H1 (cell line): ENCODE measurements at places on chromosomes 2 and 18.

DNA sequence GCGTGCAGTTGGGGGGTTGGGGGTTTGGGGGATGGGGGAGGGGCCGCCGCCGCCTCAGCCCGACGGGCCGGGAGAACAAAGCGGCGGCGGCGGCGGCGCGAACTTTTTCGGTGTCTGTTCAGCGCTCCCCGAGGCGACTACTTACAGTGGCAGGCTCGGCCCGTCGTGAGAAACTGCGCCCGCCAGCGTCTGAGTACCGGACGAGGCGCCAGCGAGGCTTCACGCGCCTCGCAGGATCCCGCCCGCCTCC, 172 bp downstream of the PRKD3 start:
- no peak for DNase-seq

- no peak for DNase-seq
These were observed 79.1 kb downstream of the FIGN start for GRCh38 chr2:163656622-163657280.

- no peak for DNase-seq
These were observed 3.0 kb upstream of the STK17B start for GRCh38 chr2:196174404-196174803.

GRCh38 chr2:203061346-203061745, 46.7 kb downstream of the NBEAL1 start:
- no peak for DNase-seq

DNA sequence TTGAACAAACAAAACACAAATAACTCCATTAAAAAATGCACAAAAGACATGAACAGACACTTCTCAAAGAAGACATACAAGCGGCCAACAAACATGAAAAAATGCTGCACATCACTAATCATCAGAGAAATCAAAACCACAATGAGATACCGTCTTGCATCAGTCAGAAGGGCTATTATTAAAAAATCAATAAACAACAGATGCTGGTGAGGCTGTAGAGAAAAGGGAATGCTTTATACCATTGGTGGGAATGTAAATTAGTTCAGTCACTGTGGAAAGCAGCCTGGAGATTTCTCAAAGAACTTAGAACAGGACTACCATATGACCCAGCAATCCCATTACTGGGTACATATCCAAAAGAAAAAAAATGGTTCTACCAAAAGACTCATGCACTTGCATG, 37.8 kb downstream of the GPR155 start:
- no peak for DNase-seq

- no peak for DNase-seq
These were observed 110.0 kb upstream of the EPAS1 start for GRCh38 chr2:46187112-46187618.

DNA sequence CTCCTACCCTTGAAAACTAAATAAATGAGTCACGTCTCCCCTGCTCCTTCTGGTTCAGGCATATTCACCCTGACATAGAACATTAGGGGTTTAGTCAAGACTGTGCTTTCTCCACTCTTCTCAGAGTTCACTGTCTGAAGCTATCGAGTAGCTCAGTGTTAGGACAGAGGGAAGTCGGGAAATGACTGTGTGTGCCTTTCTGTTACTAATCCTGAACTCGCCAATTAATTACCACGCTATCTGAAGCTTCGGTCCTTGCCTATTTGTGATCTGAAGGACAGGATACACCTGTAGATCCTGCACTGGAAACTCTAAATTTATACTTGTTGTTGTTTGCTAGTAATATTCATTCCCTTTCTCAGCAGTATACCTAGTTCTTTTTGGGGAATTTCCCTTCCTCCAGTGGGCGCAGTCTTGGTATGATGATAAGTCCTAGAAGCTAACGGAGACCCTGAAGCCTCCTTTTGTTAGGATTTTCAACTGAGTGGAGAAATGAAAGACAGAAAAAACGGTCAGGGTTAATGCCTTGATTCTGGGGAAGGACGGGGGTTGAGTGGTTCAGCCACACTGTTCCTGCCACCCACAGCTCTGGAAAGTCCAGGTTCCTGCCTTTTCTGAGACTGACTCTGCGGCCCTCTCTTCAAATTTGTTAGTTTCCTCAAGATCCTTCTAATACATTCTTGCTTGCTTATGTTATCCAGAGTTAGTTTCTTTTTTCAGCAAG, 218.0 kb downstream of the DLGAP1 start:
- DNase-seq = no peak

- DNase-seq = no peak
These were observed 27.2 kb downstream of the CDKL4 start for GRCh38 chr2:39216346-39217191.

GRCh38 chr2:17059458-17059857, 393.8 kb upstream of the CYRIA start:
- no peak for DNase-seq

DNA sequence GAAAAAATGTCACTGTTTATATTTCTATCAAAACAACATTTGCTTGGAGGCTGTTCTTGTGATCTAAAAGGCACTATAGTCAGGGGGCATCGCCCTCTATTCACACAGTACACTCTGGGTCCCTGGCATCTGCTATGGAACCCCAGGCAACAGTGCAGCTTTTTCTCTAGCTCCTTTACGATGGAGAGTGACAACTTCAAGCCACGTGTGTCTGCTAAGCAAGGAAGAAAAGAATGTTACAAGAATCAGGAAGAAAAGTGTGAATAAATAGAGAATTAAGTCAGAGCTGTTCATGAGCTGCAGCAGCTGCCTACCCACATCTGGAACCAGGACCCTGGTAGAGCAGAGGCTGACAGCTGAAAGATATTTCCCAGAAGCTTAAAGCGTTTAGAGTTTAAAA, 11.2 kb downstream of the RND3 start:
- DNase-seq = no peak

GRCh38 chr2:225103737-225104141, 61.5 kb upstream of the DOCK10 start:
- DNase-seq = no peak

GRCh38 chr2:192064459-192064858, 130.3 kb downstream of the TMEFF2 start:
- DNase-seq = no peak

DNA sequence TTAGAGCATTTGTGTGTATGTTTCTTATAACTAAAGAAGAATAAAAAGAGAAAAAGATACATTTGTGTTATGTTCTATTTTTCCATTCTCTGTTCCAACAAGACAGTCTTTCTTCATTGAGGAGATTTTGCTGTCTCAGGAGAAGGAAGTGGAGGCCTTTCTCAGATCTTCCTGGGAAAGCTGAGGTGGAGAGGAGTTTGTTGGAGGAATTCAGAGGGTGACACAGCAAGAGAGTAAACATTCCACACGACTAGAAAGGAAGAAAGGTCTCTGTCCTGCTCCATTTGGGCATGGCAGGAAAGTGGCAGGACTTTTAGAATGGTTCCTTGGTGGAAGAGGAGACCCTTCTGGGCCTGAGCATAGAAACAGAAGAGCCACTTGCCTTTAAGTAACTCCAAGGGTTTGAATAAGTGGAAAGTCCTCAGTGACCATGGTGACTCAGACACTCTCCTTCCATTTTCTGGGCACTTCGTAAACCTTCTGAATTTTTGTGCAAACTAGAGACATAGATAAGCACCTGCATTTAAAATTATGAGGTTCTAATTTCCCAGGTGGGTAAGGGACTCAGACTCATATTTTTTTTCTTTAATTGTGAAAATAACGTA, 52.3 kb upstream of the COL5A2 start:
- no peak for DNase-seq

DNA sequence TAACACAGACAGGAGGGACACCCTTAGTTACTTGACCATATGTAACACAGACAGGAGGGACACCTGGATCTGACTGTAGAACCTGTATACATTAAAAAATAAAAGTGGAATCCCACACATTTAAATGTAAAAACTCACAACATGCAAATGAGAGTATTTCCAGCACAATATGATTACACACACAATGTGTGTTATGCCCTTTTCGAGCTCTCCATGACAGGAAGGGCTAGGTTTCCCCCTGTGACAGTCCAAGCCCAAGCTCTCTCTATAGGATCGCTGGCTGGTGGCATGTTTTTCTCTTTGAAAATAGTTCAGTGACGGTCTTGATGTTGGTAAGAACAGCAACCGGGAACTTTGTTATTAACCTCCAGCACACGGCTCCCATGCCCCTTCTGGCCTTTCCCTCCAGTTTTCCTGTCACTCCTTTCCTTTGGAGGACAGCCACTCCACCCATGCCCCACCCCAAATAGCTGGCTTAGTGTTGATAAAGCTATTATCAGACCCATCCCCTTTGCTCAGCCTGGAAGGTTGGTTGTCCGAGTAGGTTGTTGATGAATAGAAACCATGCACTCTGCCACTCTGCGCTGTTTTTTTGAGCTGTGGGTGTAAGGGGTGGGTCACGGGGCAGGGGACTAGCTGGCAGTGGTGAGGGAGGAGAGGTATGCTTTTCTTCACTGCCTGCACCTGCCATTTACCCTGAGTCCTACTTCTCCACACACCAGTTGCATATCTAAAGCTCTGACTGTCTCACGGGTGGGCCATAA, 2.7 kb downstream of the RASGRP3 start:
- DNase-seq = no peak

DNA sequence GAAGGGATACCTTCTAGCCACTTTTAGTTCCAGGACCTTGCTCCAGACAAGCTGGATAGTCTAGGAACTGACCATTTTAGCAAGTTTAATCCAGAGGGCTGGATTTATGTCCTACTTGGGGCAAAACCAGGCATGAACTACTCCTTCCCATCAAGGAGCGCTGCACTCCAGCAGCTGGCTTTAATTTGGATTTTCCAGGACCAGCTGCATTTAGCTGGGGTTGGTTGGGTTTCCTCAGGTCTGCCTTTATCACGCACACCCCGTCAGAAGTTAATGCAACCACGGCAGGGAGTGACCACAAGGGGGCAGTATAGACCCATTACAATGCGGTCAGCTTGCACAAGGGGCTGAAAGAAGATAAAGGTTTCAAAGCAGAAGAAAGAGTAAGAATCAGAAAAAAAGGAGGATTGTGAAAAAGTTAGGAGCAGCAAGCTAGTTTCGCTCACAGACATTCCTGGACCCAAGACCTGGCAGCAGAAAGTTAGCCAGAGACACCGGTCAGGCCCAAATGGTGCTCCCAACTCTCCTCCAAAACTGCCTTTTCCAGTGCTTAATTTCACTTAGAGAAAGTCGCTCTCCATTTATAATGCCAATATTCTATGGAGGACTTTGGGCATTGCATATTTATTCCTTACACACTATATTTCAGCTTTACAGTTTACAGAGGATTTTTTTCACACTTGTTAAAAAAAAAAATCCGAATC, 40.1 kb downstream of the SLC4A1AP start:
- peak; percentile 77 for DNase-seq
